CD4-positive, alpha-beta T cell treated with Interferon gamma for 1 hour (primary cell): ENCODE measurements at places on chromosomes 1 and 21.

- DNase-seq, result no peak
These were observed 25.2 kb upstream of the DYRK1A start for GRCh38 chr21:37341254-37341960.

DNA sequence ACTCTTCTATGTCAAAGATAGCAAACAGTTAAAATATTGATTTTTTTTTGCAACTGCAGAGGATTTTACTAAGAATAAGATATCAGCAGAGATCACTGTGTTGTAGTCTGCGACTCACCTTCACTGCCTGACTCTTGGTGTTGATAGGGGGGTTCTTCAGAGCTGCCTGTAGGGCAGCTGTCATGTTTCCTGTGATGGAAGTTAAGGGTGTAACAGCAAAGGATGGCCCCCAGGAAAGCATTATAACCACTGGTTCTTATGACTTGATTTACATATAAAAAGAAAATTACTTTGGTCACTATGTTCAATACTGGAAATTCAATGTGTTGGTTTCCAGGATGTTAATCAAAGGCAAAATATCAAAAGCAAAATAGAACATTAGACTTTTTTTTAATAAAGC, 2.6 kb downstream of the ARPC5 start:
- no peak for DNase-seq

- DNase-seq, result no peak
These were observed 138.2 kb downstream of the NFIA start for GRCh38 chr1:61220536-61220935.

GRCh38 chr1:170354246-170354645, 177.7 kb upstream of the GORAB start:
- no peak for DNase-seq

- DNase-seq, result no peak
These were observed 599.5 kb downstream of the MATN1 start for GRCh38 chr1:30123896-30124295.

GRCh38 chr1:42336978-42337377, 1.9 kb upstream of the FOXJ3 start:
- no peak for DNase-seq

- DNase-seq, result no peak
These were observed 10.0 kb downstream of the DRAXIN start for GRCh38 chr1:11701551-11701961.

DNA sequence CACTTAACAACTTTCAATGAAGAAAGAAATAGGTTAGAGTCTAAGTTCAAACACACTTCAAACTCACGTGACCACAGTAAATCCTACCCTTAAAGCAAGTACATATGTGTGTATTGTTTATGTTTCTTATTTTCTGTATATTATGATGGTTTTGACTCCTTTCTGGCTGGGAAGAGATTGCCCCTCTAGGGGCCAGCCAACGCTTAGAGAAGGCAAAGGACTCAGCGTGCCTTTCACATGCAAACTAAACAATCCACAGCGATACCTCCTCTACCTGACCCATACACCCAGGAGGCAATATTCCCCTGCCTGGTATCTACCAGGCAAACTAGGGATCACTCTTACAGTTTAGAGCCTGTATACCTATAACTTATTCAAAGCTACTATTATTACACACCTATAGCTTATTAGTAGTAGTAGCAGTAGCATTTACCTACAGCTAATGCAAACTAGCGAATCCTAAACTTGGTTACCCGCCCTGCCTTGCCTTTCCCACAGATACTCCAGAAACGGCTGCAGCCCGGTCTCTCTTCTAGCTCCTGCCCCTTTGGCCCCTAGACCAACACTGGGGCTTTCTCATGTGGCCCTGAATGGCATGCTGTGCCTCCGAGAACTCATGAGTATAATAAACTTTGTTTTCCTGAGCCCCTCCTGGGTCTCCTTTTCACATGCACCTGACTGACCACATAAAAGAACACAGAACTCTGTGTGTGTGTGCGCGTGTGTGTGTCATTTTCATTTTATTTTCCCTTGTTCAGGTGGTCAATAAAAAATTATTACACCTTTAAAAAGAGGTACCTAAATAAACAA, 14.0 kb downstream of the NRIP1 start:
- no peak for DNase-seq

- no peak for DNase-seq
These were observed 79.5 kb downstream of the SLC66A1 start for GRCh38 chr1:19391596-19391981.

DNA sequence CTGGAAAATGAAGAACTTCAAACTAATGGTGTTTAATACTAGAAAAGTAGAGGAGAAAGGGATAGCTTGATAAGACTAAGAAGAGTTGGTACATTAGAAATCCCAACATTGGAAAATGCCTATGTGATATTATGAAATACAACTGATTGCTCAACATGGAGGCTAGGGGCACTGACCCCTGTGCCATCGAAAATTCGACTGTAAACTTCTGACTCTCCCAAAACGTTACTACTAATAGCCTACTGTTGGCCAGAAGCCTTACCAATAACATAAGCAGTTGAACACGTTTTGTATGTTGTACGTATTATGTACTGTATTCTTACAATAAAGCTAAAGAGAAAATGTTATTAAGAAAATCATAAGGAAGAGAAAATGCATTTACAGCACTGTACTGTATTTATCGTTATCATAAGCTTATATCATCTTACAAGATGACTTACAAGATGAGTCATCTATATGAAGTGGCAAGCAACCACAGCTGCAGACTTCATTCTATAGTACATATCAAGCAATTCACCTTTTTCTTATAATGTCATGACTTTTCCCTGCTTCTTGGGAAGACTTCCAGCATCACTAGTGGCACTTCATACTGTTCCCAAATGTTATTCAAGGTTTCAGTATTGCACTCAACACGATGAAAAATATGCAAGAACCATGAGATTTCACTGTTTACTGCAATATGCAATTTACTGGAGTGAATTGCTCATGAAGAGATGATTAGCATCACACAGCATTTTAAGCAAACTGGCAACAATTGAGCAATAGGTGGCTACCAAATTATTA, 12.9 kb upstream of the CTSK start:
- no peak for DNase-seq

DNA sequence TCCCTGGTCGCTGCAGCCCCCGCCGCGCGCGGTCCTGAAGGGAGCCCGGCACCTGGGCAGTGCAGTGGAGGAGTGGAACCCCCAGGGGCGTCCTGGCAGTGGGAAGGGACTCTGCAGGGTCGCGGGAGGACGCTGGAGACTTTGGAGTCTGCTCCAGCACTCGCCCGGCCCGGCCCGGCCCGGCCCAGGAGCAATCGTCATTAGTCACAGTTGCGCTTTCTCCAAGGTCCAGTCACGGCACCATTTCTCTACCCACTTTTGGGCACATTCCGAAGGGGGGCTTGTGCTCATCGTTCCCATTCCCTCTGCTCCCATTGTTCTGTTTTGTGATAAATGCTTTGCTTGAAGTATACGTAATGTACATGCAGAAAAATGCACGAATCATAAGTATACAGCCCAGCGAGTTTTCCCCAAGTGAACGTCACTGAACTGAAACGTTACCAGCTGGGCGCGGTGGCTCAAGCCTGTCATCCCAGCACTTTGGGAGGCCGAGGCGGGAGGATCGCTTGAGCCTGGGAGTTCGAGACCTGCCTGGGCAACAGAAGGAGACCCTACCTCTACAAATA, 999 bp downstream of the THAP3 start:
- no peak for DNase-seq

- no peak for DNase-seq
These were observed 117.6 kb downstream of the LEPR start for GRCh38 chr1:65538086-65538485.

GRCh38 chr1:167258858-167259257, 38.2 kb downstream of the POU2F1 start:
- DNase-seq, result no peak
